Stimulated activated CD8-positive, alpha-beta memory T cell treated with anti-CD3 and anti-CD28 coated beads, Interleukin-7, amount 100 ng/mL, for 24 hours (primary cell): ENCODE measurements at places on chromosomes 4 and X.

DNA sequence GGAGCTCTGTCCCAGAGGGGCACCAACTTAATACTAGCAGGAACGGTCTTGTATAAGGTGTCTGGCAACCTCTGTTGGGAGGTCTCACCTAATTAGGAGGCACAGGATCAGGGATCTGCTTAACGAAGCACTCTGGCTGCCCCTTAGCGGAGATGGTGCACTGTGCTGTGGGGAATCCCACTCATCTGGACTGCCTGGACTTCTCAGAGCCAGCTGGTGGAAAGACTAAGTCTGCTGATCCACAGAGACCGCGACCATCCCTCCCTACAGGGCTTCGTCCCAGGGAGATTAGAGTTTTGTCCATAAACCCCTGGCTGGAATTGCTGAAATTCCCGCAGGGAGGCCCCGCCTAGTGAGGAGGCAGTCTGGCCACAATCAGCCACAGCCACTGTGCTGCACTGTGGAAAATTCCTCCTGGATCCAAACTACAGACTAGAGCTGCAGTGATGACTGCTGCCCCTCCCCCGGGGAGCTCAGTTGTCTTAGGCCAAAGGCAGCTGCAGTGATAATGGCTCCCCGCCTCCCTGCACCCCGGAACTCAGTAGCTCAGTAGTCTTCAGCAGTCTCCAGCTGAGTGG lies 22.0 kb upstream of the ZCCHC4 start:
- no peak for DNase-seq

GRCh38 chrX:136735601-136736000 lies 45.1 kb downstream of the ARHGEF6 start:
- no peak for DNase-seq

GRCh38 chr4:30838331-30838730 lies 118.2 kb downstream of the PCDH7 start:
- DNase-seq: no peak

DNA sequence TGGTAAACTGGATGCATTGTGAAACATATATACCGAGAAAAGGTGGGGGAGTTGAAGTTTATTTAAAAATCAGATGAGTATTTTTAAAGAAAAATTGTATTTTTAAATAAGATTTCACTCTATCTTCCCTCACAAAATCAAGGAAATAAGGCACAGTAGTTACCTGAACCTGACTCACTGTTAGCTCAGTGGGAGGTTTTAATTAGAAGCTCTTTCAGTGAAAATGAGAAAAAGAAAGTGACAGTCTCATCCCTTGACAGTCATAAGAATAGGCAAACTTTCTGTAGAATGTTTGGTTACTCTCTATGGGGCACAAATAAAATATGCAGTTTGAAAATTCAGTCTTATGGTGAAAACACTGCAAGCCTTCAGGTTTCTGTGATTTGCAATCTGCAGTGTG lies 49.7 kb downstream of the GRXCR1 start:
- DNase-seq: no peak

- no peak for DNase-seq
These were observed 57.0 kb downstream of the RTL9 start for GRCh38 chrX:110415440-110416170.

GRCh38 chrX:39952989-39953388 lies 144.8 kb downstream of the BCOR start:
- no peak for DNase-seq

- DNase-seq: no peak
These were observed 94.4 kb upstream of the AMOT start for GRCh38 chrX:112935029-112935428.

DNA sequence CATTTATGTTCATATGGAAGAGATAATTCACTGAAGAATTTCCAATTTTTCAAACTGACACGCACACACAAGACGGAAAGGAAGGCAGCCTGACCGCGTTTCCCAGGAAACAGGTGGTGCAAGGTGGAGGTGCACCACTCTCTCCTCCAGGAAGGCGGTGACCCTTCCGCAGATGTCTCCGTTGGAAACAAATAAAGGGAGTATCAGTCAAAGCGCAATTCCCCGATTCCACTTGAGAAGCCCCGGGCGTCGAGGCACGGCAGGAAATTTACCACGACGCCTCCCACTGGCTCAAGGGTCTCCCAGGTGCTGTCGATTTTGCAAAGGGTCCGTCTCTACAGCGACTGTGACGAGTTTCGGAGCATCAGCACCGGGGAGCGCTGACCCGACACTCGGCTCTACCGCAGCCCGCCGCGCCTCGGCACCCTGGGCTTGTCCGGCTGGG lies 770 bp upstream of the TIGD2 start:
- no peak for DNase-seq

DNA sequence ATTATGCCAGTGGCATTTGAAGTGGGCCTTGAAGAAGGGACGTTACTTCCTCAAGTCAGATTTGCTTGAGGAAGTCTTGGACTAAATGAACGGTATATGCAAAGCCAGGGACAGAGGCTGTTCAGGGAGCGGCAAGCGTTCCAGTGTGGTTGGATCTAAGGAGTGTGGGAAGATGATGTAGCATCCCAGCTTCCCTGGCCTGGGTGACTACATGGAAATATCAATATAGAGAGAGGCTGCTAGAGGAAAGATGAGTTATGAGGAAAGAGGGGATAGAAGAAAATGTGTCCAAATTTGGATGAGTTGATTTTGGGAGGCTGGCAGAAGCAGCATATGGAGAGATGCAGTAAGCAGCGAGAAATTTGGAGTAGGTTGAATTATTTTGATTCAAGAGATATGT lies 432.5 kb upstream of the TENM3 start:
- no peak for DNase-seq

DNA sequence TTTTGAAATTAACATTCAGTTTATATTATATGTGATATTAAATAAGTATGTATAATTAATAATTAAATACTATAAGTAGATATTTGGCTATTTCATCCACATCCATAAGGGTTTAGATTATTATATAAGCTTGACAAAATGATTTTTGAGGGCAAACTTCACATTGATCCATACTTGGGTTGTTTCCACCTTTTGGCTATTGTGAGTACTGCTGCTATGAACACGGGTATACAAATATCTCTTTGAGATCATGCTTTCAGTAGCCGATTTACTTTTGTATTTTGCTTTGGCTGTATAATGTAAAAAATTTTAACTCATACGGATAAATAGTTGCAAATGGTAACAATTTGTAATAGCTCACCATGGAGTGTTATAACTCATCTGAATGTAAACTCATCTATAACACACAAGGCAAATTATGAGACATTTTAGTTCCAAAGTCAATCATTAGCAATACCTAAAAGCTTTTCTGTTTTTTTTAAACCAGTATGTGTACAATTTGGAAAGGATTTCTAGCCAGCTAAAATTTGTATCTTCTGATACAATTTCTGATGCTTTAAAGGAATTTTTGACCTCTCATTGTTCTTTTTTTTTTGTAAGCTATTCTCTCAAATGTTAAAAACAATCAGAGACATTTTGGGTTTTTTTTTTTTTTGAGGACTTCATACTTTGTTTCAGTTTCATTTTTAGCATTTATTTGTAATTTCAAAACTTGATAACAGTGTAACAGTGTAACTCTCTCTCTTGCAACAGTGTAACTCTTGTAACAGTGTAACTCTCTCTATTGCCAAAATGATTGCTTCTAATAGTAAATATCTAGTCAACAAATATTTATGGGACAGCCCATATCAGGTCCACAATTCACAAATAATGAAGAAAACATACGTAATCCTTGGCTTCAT lies 51.8 kb upstream of the ARX start:
- no peak for DNase-seq

- no peak for DNase-seq
These were observed 373.6 kb downstream of the MAPK10 start for GRCh38 chr4:85986266-85986665.

- DNase-seq: no peak
These were observed 22.4 kb upstream of the ARMCX4 start for GRCh38 chrX:101462892-101463291.

GRCh38 chr4:96729641-96730040 lies 889.7 kb downstream of the PDHA2 start:
- no peak for DNase-seq

DNA sequence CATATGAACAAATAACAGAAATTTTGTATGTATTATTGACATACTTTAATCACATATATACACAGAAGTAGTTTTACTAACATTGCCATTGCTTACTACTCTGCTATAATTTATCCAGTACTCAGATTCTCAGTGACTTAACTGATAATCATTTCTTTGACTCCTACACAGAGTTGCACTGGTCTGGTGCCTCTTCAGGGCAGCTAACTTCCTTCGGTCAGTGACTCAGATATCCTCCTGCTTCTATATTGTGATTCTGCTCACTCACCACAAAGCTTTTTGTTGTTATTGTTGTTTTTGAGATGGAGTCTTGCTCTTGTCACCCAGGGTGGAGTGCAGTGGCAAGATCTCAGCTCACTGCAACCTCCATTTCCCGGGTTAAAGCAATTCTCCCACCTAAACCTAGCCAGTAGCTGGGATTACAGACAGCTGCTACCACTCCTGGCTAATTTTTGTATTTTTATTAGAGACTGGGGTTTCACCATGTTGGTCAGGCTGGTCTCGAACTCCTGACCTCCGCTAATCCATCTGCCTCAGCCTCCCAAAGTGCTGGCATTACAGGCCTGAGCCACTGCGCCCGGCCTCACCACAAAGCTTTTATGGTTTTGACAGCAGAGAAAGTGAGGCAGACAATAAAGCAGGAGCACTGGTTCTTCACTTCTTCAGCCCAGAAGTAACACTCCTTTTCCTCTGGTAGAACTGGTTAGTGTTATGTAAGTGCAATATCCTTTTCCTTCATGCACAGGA lies 499.3 kb downstream of the EPHA5 start:
- DNase-seq: no peak

GRCh38 chr4:147724468-147725201 lies 7.3 kb upstream of the ARHGAP10 start:
- DNase-seq: no peak
